Activated naive CD8-positive, alpha-beta T cell treated with anti-CD3 and anti-CD28 coated beads for 36 hours (primary cell): ENCODE measurements at places on chromosomes 7 and 10.

DNA sequence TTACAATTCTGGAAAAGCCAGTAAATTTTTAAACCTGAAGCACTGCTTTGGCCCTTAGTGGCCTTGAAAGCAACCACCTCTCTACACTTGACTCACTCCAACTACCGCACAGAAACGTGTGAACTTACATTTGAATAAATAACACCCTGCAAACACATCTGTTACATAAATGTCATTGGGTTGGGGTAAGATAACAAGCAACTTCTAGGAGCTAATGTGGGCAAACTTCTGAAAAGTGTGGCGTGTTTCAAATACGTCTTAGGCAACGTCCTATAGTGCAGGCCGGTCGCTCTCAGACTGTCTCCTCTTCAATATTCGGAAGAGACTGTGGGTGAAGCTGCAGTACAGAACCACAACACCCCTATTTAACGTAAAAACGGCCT, 474 bp downstream of the ORC5 start:
- H3K4me3 ChIP-seq: peak overlapping the region; percentile 95
- H3K4me1 ChIP-seq: peaks cover 16% of the 10 kb centered on the region
- H3K36me3 ChIP-seq: peaks cover 18% of the 10 kb centered on the region
- H3K27me3 ChIP-seq: peaks cover 8% of the 10 kb centered on the region
- DNase-seq: no peak

- peaks cover 21% of the 10 kb centered on the region for H3K4me1 ChIP-seq
- H3K27ac ChIP-seq: no peak overlapping the region
- H3K36me3 ChIP-seq: no peaks in the 10 kb centered on the region
- H3K27me3 ChIP-seq: peaks cover 89% of the 10 kb centered on the region
- no peak overlapping the region for H3K4me3 ChIP-seq
Measured at GRCh38 chr10:101230183-101230917, 1.1 kb upstream of the LBX1 start.

- H3K4me1 ChIP-seq: no peaks in the 10 kb centered on the region
- no peak overlapping the region for H3K27ac ChIP-seq
- no peak overlapping the region for H3K4me3 ChIP-seq
- H3K36me3 ChIP-seq: no peaks in the 10 kb centered on the region
Measured at GRCh38 chr10:101266381-101267289, 37.4 kb upstream of the LBX1 start.

DNA sequence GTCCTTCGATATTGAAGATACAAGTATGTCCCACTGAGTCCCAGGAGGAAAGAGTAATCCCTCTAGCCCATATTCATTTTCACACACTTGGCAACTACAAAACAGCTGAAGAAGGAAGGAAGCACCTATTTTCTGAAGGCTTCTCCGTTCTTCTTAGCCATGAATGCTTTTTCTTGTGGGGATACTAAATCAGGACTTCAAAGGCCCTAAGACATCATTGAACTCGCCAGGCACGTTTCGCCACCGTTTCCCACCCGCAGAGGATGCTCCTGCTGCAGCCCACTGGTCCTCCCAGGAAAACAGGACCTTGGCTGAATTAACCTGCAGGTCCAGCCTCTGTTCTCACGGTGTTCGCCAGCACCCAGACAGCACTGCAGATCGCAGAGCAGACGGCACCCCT, 561.5 kb downstream of the DNAJB6 start:
- no peak for DNase-seq
- no peaks in the 10 kb centered on the region for H3K27me3 ChIP-seq
- no peaks in the 10 kb centered on the region for H3K4me1 ChIP-seq
- no peak overlapping the region for H3K4me3 ChIP-seq
- no peak overlapping the region for H3K27ac ChIP-seq
